ENCODE measurements at places on chromosomes 12 and 14. TPM values are rescaled to one million over a fixed set of nuclear protein-coding genes. Genes with fewer than 3 reads are reported as not detected.

MANSC4 gene
- total RNA-seq = not detected

PPP2R3C gene
- 26.0 TPM for total RNA-seq

PZP gene
- total RNA-seq = not detected

ESRRB gene
- not detected for total RNA-seq

C14orf180 gene
- total RNA-seq = not detected

HIP1R gene
- total RNA-seq = 9.0 TPM

Data from HFFc6 (cell line).